ENCODE measurements at places on chromosomes 4 and X.

DNA sequence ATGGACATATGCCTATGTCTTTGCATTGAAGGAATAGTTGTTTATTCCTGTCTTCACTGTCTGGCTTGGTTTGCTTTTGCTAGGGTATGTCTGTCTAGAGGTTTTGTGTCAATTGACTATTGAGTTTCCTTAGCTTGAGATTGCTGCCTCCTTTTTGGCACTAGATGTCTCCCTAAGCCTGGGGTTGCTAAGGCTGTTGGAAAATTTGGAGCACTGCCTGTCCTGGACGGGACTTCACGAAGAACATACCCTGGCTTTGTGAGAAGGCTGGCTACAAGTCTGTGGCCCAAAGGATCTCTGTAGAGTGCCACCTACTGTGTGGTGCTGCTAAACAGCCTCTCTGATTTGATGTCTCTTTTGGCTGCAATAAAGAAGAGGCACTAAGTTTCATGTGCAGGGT is 183.8 kb upstream of the NUDT10 start:
- no peaks in the 10 kb centered on the region for H3K4me1 ChIP-seq
- H3K36me3 ChIP-seq, result no peaks in the 10 kb centered on the region
- H3K4me3 ChIP-seq, result no peak overlapping the region
- no peak overlapping the region for H3K27ac ChIP-seq
- H3K27me3 ChIP-seq, result peaks cover 2% of the 10 kb centered on the region

DNA sequence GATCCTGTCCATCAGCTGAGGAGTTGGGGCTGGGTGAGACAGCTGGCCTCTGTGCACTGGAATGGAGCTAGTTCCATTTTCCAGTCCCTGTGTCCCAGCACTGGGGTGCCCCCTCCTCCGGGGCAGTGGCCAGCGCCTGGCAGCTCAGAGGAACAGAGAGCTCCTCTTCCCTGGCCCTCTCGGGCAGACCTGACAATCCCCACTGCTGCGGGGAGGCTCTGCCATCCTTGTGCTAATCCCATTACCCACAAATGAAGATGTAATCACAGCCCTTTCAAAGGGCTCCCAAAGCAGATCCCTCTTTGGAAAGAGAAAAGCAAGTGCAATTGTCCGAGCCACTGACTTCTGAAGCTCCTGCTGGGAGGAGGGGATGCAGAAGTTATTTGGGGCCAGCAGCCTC is 75.1 kb upstream of the MSX1 start:
- H3K27me3 ChIP-seq, result no peaks in the 10 kb centered on the region
- H3K36me3 ChIP-seq, result peaks cover 4% of the 10 kb centered on the region
- H3K27ac ChIP-seq, result no peak overlapping the region
- H3K4me3 ChIP-seq, result no peak overlapping the region
- H3K4me1 ChIP-seq, result no peaks in the 10 kb centered on the region
- no peak for DNase-seq

DNA sequence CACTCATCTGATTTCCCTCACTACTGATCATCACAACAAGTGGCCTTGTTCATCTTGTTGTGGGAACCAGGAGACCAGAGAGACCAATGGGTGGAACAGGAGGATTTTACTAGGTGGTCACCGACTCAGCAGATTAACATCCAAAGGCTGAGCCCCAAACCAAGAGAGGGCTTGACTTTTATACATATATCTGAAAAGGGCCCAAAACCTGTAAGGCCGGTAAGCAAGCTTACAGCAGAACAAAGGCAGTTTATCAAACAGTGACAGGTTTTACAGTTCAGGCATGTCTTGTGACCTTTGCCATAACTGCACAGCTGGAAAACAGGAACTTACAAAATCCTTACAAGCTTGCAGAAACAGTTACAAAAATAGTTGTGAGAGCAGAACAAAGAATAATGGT is 195.9 kb downstream of the OR13H1 start:
- DNase-seq, result no peak
- no peak overlapping the region for H3K4me3 ChIP-seq
- no peak overlapping the region for H3K27ac ChIP-seq
- no peaks in the 10 kb centered on the region for H3K4me1 ChIP-seq

- H3K27ac ChIP-seq, result no peak overlapping the region
- peaks cover under 1% of the 10 kb centered on the region for H3K27me3 ChIP-seq
- no peaks in the 10 kb centered on the region for H3K4me1 ChIP-seq
- no peak overlapping the region for H3K4me3 ChIP-seq
Measured at GRCh38 chr4:46924789-46925529, 15.9 kb upstream of the COX7B2 start.

- no peaks in the 10 kb centered on the region for H3K27me3 ChIP-seq
- H3K4me1 ChIP-seq, result no peaks in the 10 kb centered on the region
- no peak overlapping the region for H3K27ac ChIP-seq
Measured at GRCh38 chrX:13195340-13195739, 124.5 kb downstream of the ATXN3L start.

GRCh38 chr4:158250321-158250720 is 40.0 kb downstream of the TMEM144 start:
- H3K4me3 ChIP-seq, result no peak overlapping the region
- H3K27me3 ChIP-seq, result peaks cover 2% of the 10 kb centered on the region
- no peaks in the 10 kb centered on the region for H3K4me1 ChIP-seq
- H3K36me3 ChIP-seq, result no peaks in the 10 kb centered on the region
- DNase-seq, result no peak

DNA sequence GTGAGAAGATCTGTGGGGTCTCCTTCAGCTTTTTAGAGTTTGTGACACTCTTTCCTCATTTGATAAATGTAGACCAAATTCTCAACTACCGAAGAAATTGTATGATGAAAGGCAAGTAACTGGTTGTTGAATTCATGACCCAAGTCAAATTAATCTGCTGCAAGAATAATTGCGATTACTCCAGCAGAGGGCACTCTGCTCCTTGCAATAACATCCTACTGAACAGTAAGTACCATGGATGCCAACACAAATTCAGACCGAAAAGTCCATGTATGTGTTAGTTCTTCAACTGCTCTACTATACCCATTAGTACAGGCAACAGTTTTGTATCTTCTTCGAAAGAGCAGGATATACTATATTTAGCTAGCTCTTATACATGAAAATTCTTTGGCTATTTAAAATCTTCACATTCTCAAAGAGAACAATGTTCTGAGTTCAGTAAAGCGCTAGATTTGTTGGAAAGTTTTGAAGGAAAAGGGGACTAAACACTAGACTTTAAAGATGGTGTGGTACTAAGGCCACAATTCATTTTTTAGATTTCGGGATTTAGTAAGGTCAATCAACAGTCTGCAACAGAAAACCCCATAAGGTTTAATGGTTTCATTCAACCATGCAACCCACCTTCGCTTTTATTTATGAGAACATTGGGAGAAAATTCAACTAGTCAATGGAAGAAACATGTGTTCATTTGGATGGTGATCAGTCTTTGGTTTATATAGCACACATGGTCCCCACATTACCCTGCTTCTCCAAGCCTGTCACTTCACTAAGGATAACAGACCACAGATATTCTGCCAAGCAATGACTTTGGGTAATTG is 105.4 kb upstream of the TBC1D9 start:
- H3K36me3 ChIP-seq, result no peaks in the 10 kb centered on the region
- peaks cover 6% of the 10 kb centered on the region for H3K27me3 ChIP-seq
- no peak overlapping the region for H3K4me3 ChIP-seq
- peak; percentile 71 for DNase-seq
